ENCODE measurements at places on chromosomes 3 and 15. TPM values are rescaled to one million over a fixed set of nuclear protein-coding genes. Genes with fewer than 3 reads are reported as not detected.
A peak's percentile ranks its signal among the peaks of the same experiment; 100 is the strongest.

- DNase-seq = no peak
These were observed 58.0 kb downstream of the HRH1 start for GRCh38 chr3:11212299-11212608.

GRCh38 chr3:100260081-100260684, 609 bp upstream of the TBC1D23 start:
- DNase-seq = peak; percentile 45

ARGFX gene
- polyA plus RNA-seq = not detected

KLF15 gene
- polyA plus RNA-seq = 16.8 TPM

GOLGA6D gene
- 0.14 TPM for polyA plus RNA-seq
